ENCODE measurements at places on chromosomes 13 and 19. TPM values are rescaled to one million over a fixed set of nuclear protein-coding genes. Genes with fewer than 3 reads are reported as not detected.

The HCN2 gene
- total RNA-seq, result 1.7 TPM

The ZNRF4 gene
- not detected for total RNA-seq

The TLE6 gene
- total RNA-seq, result 1.4 TPM

The GPC6 gene
- 2.7 TPM for total RNA-seq

The FXYD1 gene
- 5.9 TPM for total RNA-seq

The SLC10A2 gene
- total RNA-seq, result 0.13 TPM

The CLEC4G gene
- total RNA-seq, result 3.9 TPM

The PODNL1 gene
- total RNA-seq, result 10.6 TPM
